ENCODE measurements at places on chromosomes 6 and 20.

DNA sequence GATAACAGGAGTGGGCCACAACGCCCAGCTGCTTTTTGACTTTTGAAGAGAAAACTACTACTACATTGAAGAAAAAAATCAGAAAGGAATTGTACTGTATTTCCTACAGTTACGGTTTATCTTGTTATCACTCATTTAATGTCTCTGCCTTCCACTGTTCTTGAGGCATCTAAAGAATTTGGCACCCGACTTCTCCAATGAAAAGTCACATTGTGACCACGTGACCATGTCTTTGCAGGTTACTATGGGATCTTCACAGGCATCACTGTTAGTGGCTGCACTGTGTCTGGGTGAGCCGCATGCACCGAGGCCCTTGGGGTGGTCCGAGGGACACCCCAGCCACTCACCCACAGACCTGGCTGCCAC is 26.8 kb downstream of the RRBP1 start:
- DNase-seq, result no peak

GRCh38 chr6:143397227-143398222 is 53.0 kb downstream of the ADAT2 start:
- DNase-seq, result no peak

DNA sequence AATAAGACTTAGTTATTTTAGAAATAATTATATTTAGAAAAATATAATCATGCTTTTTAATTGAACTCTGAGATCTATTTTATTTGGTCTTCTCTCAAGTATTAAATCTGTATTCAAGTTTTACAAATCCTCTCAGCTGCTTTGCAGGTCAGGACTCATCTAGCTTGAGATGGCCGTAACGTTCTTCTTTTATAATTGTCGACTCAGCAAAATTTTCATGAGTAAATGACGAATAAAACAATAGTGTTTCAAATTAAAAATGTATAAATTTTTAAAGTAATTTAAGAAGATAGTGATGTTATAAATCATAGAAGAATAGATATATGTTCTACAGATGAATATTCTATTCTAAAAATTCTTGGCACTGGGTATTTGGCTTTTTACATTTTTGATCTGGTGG is 957.1 kb upstream of the EYS start:
- no peak for DNase-seq

GRCh38 chr6:154664287-154664686 is 68.9 kb upstream of the SCAF8 start:
- DNase-seq, result no peak

DNA sequence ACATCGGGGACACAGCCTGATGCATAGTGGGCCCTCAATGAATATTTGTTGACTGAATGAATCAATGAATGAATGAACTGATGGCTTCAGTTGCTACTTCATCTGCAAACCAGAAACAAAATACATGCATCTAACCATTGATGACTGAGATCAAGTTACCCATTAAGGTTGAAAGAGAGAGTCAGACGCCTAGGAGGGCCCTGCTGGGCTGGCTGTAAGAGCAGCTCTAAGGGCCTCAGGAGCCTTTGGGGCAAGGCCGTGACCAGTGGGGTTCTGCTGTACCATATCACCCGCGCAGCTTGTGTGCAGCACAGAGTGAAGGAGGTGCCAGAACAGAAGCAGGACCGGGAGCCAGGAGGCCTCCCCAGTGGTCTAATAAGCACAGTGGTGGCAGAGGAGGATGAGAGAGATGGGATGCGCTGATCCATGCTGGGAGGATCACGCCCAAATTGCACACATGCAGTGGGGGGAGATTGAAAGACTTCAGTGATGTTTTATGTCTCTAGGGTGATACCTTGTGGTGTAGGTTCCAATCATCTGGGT is 96.1 kb upstream of the KCNG1 start:
- DNase-seq, result no peak

GRCh38 chr6:7267071-7267465 is 45.9 kb downstream of the SSR1 start:
- DNase-seq, result no peak

GRCh38 chr20:44324343-44324742 is 12.5 kb upstream of the R3HDML start:
- DNase-seq, result no peak

DNA sequence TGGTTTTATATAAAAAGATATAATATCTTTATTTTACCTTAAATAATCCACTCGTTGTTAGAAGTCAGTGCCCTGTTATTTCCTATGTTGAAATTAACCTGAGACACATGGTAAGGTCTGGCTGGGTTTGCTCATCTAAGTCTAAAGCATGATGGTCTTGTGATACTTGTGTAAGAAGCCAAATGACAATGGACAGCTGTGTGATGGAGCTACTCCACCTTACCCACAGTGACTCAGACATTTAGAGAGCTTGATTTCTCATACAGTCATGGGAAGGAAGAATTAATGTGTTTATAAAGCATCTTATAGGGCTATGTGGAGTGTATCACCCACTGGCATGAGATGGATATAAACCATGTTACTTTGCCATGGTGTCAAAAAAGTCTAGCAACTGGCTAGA is 11.7 kb downstream of the CTCFL start:
- no peak for DNase-seq

DNA sequence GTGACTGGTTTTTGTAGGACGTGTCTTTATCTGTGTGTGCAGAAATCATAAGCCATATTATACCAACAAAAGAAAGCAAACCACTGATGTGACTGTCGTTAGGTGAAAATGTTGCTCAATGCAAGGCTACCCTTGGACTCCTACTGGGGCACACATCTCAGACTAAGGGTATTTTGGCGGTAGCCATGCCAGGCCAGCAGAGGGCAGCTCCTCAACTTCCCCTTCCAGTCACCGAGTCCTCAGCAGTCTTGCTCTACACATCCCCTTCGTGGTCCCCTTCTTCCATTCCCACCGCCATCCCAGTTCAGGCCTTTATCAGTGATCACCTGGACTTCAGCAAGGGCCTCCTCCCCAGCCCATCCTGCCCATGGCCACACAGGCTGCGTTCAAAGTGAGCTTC is 113.7 kb upstream of the GGTLC1 start:
- DNase-seq, result no peak

GRCh38 chr6:168819546-168819945 is 378.6 kb downstream of the SMOC2 start:
- DNase-seq, result no peak

DNA sequence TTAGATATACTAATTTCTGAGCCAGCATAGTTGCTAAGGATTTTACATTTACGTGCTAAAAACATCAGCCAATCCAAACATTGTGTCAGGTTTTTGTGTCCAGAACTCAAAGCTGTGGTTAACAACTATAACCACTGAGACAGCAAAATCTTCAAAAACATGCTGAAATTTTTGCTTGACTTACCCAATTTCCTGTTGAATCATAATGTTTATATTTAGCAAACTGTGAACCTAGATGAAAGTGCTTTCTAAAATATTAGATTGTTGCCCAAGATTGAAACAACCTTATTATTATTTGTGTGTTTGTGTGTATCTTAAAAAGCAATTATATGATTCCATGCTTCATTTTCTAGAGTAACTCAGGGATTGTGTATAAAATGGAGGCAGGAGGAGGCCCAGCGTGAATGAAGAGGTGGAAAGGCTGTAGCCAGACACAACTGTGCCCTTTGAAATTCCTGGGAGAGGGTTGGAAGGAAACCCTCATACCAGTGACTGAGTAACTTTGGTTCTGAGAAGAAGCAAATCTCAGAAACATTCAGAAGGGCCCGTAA is 48.0 kb downstream of the ARMC2 start:
- no peak for DNase-seq

GRCh38 chr6:168293636-168294530 is 25.7 kb downstream of the DACT2 start:
- no peak for DNase-seq

DNA sequence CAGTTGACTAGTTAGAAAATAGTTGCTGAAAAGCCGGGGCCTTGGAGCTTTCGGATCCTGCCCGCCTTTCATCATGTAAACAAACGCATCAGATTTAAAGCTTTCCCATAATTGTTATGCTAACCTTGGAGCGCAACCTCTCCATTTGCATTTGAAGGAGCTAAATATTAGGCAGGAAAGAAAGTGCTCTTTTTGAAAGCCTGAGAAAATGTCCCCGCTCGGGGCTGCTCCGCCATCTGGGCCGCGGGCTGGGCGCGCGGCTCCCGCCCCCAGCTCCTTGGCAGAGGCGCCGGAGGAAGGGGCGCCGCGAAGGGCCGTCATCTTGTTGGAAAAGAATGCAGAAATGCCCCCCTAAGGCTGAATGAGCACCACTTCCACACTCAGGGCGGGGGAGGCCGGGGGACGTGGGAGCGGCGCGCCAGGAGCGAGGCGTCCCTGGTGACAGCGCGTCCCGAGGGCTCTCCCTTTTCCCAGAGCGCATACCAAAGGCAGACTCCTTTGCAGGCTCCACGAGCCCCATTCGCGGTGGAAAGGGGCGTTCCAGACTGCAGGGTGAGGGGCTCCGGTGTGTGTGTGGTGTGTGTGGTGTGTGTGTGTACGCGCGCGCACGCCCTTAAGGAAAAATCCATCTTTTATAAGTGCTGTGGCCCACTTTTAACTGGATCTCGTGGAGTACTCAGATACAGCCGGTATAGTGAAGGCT is 145.6 kb upstream of the ID4 start:
- peak; percentile 2 for DNase-seq

- DNase-seq, result peak; percentile 31
These were observed 28.2 kb downstream of the CGA start for GRCh38 chr6:87066449-87067333.

DNA sequence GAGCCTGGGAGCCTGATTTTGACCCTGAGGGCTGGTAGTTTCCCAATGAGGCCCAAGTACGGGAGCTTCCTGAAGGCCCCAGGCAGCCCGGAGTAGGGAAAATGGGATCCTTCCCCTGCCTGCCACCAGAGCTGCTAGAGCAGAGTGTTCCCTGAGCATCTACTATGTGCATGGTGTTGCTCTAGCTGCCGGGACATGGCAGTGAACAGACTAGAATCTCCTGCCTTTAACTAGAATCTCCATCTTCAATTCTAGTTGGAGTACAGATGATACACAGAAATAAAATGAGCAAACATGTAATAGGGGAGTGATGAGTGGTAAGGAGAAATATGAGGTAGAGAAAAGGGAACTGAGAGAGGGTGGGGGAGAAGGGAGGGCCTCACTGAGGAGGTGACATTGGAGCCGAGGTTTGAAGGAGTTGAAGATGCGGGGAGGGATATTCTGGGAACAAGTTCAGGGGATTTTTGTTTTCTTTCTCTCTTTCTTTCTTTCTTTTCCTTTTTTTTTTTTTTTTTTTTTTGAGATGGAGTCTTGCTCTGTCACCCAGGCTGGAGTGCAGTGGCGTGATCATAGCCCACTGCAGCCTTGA is 18.5 kb downstream of the VSTM2L start:
- DNase-seq, result no peak

DNA sequence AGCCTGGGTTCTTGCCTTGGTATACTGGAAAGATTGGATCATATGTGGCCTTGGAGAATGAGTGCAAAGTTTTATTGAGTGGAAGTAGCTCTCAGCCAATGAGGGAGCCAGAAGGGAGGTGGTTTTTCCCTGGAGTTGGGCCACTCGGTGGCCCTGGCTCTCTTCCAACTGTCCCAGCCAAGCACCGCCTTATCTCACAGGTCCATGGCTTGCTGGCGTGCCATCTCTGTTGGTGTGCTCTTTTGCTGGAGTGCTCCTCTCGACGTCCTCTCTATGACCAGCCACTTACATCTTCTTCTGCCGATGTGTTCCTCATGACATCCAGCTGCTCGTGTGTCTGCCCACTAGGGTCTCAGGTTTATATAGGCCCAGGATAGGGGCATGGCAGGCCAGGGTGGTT is 505.9 kb upstream of the SYNCRIP start:
- no peak for DNase-seq

- peak; percentile 17 for DNase-seq
These were observed 19.6 kb upstream of the TRAM2 start for GRCh38 chr6:52596371-52597028.

- DNase-seq, result no peak
These were observed 182.7 kb upstream of the SALL4 start for GRCh38 chr20:51985013-51985415.

DNA sequence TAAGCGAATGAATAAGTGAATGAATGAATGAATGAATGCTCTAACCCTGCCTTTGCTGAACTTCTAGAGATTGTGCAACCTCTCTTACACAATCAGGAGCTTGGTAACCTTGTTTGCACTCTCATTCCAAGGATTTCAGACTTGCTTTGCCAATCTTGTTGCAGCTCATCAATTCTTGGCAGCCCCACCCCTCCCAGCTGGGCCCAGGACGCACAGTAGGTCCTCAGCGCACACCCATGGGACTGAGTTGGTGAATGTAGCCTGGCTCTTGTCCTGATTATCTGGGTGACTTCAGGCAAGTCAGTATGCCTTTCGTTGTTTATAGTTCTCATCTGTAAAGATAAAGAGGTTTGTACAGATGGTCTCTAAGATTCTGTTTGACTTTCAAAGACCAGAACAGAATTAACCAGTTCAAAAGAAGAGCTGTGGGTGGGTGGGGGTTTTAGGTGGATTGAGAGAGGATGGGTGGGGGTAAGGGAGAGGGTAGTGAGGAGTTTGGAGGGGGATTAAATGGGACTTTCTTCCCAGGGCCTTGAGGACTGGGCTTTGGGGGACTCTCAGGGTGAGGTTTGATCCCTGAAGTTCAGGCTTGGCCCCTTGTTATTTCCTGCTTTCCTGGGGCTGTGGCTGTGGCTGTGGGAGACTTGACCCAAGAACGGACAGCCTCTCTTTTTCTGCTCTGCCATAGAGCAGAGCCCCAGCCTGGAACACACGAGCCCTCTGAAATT is 33.2 kb downstream of the VEGFA start:
- no peak for DNase-seq

GRCh38 chr6:105458084-105458483 is 55.2 kb upstream of the PREP start:
- DNase-seq, result no peak

DNA sequence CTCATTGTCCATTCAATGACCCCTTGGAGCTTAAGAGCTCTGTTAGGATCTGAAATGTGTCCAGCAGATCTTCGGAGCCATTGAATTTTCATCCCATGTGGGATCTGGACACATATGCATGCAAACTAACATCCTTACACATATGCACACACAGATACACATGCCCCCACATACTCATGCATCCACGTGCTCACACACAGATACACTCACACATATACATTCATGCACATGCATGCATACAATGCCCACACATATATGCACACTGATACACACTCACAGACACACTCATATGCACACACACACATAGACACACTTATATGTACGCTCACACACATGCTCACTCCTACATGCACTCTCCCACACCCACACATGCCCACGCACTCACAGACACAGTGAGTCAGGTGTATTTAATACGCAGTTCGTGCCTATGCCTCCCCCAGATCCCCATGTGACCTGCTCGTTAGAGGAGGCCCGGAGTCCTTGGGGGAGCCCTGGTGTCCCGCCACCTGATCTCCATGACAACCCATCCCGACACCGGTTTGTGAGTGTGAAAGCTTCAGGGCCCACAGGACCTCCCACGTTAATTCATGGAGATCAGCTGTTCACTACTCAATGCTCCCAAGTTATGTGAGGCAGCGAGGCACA is 121.9 kb upstream of the SULF2 start:
- DNase-seq, result peak; percentile 32

GRCh38 chr6:26211963-26212362 is 124.7 kb downstream of the HFE start:
- no peak for DNase-seq

DNA sequence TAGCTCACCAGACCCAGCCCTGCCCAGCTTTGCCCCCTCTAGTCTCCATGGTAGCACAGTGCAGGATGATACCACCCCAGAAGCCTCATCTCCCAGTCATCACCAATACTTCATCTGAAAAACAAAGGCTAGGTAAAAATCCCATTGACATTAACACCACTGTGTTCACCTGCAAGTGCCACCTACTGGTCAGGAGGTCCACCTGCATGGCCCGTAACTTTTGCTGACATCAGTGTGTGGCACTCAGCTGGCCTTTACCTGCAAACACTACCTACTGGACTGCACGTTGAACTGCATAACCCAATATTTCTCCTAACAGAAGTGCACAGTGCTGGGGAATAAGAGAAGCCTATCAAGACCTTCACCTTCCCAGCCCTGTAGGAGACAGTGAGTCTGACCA is 234.7 kb upstream of the ADGRB3 start:
- no peak for DNase-seq
